ENCODE measurements at places on chromosomes 11 and 22.

DNA sequence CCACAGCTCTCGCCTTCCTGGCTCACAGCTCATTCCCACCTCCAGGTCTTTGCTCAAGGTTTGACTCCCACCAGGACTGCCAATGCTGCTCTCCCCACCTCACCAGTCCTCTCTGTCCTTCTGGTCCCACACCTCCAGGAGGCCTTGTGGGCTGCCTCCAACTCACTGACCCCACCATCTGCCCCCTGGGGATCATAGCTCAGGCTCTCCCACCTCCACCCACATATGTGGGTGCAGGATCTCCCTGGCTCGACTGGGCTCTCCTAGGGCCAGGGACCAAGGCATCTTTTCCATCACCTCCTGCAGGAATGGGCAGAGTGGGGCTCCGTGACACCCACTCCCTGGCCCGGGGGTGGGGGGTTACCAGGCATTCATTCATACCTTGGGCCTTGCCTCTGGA, 13.8 kb upstream of the SSTR3 start:
- DNase-seq = no peak

DNA sequence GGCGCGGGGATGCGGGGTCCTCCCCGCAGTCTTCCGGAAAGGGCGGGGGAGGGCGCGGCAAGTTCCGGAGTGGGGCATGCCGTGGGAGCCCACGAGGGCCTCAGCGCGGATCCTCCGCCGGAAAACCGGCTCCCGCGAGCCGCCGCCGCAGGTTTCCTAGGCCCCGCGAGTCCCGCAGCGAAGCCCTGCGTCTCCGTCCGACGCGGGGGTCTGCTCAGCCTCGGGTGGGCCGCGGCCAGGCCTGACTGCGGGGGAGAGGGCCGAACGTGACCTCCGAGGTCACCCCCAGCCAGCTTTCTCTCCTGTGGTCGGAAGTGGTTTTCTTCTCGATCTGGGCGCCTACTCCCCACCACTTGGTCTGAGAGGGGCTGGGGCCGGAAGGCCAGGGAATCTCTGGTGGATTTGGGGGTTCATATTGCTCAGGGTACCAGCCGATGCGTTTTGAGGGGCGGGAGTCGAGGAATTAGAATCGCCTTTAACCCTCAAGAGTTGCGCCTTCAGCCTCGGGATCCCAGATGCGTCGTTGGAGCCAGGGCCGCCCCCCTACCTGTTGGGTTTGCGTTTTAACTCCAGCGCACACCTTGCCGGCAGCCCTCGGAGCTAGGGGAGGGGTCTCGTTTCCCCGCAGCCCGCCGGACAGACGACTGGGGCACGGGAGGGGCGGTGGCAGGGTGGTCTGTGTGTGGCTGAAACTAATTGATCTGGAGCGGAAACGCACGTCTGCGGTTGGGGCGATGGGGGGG, 3.6 kb upstream of the CCND1 start:
- peak; percentile 67 for DNase-seq

DNA sequence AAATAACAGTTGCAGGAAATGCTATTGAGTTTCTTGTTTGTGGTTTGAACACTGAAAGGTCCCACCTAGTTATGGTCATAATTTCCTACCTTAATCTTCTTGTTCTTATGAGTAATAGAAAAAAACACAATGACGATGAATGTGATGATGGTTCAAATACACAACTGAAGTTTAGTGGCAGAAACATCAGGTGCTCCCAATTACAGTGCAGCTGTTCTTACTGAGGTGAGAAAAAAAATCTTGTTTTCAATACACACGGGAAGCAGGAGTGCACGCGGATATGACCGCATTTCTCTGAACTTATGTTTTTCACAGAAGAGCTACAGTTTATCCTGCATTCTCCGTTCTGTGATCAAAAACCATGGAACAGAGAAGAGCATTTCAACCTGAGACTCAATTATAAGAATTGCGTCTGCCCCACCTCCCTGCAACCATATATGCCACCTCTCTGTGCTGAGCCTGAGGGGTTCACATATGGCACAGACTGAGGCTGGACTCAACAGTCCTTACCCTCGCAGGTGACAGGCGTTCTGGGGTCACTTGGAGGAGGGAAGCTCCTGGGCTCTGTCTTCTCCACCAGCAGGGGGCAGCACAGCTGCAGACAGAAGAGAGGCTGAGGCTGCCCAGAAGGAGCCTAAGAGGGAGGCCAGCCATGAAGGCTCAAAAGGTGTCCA, 99.7 kb upstream of the IGLL5 start:
- peak; percentile 86 for DNase-seq

GRCh38 chr11:100105255-100105981, 581.7 kb upstream of the ARHGAP42 start:
- DNase-seq = no peak

DNA sequence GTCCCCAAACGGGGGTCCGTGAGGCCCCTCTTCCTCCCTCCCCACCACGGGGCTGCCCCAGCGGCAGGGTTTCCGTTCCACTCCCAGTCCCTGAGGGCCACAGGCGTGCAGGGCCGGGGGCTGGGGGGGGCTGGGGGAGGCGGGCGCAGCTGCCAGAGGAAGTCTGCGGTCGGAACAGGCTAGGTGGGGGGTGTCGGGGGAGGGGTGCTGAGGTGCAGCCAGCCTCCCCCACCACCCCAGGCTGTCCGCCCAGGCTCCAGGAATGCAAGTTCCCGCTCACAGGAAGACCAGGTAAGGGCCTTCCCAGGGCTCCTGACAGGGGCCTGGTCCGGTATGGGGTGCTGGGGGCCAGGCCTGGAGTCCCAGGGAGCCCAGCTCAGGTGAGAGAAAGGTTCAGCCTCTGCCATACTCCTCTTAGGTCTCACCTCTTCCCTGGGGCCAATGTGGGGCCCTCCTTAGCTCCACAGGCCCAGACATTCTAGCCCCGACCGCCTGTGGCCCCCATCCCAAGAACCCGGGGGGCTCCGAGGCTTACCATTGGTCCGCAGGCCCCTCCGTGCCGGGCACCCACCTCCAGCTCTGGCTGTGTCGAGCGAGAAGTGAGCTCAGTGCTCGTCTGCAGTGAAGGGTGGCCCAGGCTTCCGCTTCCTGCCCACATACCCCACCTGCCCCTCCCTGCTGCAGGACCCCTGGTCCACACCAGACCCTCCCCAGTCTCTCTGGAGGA, at the start of gene PTPRCAP:
Gene PTPRCAP, minus strand, starts transcription at position 601 of the 727 bp plus-strand sequence. Its CDS starts 63 bp downstream, at position 538.
- DNase-seq = peak; percentile 96

- no peak for DNase-seq
Measured at GRCh38 chr11:35170503-35170902, 31.5 kb downstream of the CD44 start.

DNA sequence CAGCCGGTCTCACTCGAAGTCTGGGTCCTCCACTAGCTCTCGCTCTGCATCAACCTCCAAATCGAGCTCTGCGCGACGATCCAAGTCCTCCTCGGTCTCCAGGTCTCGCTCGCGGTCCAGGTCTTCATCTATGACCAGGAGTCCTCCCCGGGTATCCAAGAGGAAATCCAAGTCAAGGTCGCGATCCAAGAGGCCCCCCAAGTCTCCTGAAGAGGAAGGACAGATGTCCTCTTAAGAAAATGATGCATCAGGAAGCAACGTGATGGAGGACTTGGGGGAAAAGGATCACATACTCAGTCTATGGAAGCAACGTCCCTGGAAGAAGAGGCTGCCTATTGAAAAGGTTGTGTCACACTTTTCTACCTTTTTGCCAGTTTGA, 1.1 kb downstream of the SRSF8 start:
- peak; percentile 87 for DNase-seq

DNA sequence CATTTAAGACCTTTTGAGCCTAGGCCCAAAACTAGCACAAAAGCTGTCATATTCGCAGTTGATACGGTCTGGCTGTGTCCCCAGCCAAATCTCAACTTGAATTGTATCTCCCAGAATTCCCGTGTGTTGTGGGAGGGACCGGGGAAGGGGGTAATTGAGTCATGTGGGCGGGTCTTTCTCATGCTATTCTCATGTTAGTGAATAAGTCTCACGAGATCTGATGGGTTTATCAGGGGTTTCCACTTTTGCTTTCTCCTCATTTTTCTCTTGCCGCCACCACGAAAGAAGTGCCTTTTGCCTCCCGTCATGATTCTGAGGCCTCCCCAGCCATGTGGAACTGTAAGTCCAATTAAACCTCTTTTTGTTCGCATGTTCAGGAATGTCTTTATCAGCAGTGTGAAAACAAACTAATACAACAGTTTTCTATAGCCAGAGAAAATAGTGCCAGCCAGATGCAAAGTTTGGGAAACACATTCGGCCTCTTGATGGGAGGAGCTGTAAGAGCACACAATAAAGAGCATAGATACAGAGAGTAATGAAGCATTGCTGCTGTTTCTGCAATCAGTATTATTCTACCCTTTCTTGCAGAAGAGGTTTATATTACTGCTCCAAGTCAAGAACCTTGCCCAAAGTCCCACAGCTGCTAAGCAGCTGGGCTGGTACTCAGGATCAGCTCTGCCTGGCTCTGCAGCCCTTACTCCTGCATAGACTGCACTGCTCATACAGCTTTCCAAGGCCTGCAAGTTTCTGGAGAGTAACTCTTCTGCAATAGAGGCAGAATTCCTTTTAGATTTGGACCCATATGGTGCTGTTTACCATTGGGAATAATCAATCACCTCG, 2.0 kb upstream of the ZNF195 start:
- DNase-seq = no peak

DNA sequence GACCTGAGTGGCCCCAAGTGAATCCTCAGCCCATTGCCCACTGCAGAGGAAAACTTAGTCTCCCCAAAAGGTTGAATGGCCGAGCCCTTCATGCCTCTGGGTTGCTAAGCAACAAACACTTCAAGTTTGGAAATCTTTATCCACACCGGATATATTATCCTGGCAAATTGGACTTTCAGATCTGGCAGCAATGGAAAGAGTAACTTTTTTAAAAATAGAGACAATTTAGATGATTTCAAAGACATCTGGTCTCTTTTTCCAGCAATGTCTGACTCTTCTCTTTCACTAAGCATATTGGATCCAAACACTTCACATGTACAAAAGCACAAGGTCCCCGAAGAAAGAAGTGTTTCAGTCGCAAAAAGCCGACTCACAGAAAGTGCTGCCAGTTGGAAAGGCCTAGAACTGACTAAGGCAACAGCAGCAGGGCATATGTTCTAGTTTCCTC, 505.3 kb downstream of the SOX6 start:
- DNase-seq = no peak

DNA sequence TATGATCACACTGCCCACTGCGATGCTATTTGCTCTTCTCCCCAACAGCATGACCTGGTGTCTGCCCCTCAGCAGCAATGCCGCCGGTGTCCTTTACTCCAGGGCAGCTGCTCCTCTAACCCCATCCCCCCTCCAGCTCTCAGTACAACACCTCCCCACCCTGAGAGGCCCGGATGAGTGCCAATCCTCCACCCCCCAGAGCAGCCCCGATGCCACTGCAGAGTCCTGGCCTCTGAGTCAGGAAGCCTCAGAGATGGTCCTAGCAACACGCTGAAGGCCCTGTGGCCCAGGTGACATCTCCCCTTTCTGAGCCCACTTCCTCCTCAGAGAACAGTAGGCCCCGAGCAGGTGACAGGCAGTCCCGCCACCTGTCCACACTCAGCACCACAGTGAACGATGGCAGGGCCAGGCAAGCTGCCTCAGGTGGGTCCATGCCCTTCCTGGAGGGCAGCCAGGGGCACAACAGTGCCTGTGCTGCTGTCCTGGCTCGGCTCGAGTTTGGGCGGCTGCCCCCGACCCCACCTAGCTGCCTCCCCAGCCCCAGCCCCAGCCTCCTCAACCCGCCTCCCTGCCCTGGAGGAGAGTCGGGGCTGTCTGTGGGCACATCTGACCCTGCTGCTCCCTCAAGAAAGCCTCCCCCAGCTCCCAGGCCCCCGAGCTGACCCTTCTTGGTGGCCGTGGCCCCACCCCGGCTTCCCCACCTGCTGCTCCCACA, 3.9 kb upstream of the NDUFS8 start:
- DNase-seq = no peak

- DNase-seq = no peak
Measured at GRCh38 chr11:10265936-10266335, 28.1 kb downstream of the SBF2 start.

DNA sequence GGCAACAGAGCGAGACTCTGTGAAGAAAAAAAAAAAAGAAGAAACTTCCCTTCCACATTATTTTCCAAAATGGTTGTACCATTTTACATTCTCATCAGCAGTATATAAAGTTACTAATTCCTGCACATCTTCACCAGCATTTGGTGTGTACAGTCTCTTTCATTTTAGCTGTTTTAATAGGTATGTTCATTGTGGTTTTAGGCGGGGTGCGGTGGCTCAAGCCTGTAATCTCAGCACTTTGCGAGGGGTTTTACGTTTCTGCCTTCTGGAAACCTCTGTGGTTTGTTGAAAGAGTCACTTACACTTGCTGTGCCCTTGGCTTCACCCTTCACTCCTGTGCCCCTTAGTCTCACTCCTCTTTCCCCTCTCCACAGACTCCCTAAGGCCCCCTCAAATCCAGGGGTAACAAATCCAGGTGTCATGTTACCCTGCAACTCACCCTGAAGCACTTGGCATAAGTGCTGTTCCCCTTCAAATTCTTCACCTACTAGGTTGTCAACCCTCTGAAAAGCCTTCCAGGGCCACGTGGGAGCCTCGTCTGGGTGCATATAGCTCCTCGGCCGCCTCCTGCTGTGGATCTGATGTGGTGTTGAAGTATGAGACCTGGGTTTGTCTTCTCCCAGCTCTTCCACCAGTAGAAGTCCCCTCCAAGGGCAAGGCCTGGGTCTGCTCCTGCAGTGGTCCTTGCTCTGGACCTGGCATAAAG, 20.8 kb downstream of the TOB2 start:
- no peak for DNase-seq

GRCh38 chr11:43942662-43943371, 380 bp downstream of the C11orf96 start:
- DNase-seq = no peak

- DNase-seq = no peak
Measured at GRCh38 chr11:106014620-106015019, 7.4 kb downstream of the MSANTD4 start.

DNA sequence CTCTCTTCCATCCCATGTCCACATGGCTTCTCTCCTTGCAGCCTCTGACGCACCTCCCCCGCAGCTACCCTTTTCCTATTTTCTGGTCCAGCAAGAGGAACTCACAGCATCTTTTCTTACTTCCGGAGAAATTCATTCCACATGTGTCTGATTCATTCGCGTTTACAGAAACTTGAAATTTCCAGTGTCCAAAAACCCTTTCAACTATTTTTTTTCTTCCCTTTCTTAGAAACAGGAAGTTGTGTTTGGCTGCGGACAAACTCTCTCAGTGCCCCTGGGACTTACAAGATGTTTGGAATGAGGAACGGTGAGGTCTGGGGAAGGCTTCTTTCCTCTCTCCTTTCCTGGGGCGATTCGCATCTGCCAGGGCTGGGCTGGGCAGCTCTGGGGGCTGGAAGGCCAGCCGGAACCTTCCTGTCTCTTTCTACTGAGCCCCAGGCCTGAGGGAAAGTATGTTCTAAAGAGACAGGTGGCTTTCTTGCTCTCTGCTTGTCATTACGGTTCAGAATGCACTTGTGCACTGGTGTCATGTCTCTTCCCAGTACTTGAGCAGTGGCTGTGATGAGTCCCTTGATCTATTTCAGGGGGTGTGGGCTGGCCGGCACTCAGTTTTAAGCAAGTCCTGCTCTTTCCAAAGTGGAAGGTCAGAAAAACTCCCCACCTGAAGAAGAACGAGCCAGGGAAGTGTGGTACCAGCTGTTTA, 27.5 kb downstream of the ADAMTS8 start:
- no peak for DNase-seq

DNA sequence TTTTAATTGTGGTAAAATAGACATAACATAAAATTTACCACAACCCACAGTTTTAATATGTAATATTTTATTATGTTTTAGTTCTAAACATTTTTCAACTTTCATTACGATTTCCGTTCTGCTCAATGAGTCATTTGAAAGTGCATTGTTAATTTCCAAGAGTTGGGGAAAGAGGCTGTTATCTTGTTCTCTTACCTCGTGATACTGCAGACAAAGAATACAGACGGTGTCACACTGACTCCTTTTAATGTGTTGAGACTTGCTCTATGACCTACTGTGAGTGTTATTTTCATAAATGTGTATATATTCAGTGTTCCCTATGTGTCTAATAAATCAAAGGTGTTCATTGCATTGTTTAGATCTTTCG, 10.8 kb upstream of the RAC2 start:
- no peak for DNase-seq

All from spleen (tissue), 13 donors.